ENCODE measurements at places on chromosomes 11 and 22. TPM values are rescaled to one million over a fixed set of nuclear protein-coding genes. Genes with fewer than 3 reads are reported as not detected.

OR52M1 gene
- total RNA-seq = not detected

FIBIN gene
- total RNA-seq = 22.6 TPM

CD3D gene
- not detected for total RNA-seq

P2RY6 gene
- not detected for total RNA-seq

SHANK2 gene
- total RNA-seq = 4.9 TPM

E2F8 gene
- 4.4 TPM for total RNA-seq

All from fibroblast of the aortic adventitia (primary cell).